ENCODE measurements at places on chromosomes 2 and 18. TPM values are rescaled to one million over a fixed set of nuclear protein-coding genes. Genes with fewer than 3 reads are reported as not detected.

The ORC4 gene
- 46.2 TPM for total RNA-seq

The MAL gene
- 0.96 TPM for total RNA-seq

The SLC9A4 gene
- total RNA-seq, result not detected

The GPAT2 gene
- 7.6 TPM for total RNA-seq

The ALK gene
- total RNA-seq, result not detected

The NGEF gene
- 1.9 TPM for total RNA-seq

Data from regular cardiac myocyte (primary cell).